ENCODE measurements at places on chromosomes 1 and 21.

- no peak for DNase-seq
Observed at GRCh38 chr1:208174731-208175507, 69.3 kb downstream of the PLXNA2 start.

DNA sequence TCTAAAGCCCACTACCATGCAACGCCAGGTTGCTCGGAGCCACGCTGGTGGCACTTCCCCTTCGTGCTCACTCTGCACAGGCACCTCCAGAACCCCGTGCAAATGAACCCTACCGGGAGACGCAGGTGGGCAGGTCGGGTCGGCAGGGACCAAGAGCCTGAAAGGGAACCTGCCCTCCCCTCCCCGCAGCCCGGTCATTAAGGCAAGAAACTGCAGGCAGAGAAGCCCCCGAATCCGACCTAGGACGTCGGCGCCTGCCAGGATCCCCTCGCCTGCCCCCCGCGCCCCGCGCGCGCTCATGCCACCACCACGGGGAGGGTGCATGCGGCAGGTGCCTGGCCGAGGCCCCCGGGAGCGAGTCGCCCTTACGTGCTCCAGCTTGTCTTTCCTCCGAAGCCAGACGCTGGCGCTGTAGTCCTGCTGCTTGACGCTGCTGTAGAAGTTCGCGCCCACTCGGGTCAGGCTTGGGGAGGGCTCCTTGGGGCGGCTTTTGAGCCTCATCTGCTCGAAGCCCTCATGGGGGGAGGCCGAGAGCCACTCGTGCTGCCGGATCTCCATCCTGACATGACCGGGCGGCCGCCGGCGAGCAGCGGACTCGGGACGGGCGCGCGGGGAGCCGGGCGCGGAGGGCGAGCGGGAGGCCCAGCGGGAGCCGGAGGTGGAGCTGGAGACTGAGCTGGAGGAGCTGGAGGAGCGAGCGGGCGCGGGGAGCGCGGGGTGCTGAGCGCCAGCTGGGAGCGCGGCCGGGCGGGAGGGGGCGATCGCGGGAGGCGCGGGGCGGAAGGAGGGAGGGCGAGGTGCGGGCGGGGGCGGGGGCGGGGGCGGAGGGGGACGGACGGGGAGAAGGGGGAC lies 552 bp downstream of the PLD5 start:
- no peak for DNase-seq

DNA sequence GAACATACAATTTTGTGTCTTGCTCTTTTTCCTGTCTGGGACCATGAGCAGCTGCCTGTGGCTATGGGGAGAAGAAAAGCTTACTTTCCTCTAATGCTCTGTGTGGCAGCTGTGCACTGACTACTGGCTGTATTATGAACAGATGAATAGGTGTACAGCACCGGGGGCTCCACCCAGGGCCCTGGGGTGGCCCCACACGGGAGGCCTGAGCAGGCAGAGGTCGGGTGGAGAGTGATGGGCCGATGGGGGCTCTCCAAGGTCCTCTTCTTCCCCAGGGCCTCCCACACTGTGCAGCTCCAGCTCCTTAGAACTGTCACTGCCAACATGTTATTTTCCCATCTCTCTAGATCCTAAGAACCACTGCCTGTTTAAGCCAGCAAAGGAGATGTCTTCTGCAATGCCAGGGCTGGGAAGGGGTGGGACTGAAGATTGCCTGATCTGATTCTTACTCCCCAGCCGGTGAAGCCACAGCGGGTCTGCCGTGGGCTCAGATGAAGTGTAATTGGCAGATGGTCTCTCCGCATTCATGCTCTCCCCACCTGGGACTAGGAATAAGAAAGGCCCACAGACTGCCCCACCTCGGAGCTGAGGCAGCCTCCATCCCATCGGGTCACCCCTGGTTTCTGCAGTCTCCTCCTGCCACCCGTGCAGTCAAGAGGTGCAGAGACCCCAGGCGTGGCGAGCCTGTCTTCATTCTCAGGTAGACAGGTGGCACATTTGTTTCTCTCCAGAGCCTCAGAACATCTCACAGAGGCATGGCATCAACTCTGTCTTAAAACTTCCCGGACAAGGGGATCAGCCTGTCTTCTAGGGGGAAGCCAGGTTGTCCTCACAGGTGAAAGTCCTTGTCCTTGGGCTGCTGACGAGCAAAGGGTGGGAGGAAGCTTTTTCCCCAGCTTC lies 186.5 kb upstream of the GALNT2 start:
- no peak for DNase-seq

DNA sequence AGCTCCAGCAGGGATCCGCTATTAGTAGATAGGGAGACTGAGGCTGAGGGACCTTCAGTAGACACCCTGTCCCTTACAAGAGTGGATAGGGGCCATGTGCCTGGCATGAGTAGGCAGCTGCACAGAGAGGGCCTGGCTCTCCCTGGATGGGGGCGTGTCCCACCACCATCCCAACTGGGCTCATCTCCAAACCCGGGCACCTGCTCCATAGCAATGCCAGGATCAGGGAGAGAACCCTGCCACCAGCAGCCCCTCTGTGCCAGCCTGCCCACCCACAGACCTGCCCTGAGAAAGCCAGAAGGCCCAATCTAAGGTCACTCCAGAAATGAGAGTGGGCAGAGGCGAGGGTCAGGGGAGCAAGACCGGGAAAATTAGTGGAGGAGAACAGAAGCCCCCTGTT lies 121.3 kb downstream of the GRIK3 start:
- no peak for DNase-seq

GRCh38 chr1:212309967-212310366 lies 24.8 kb downstream of the PPP2R5A start:
- DNase-seq = no peak

- no peak for DNase-seq
Observed at GRCh38 chr1:61477301-61477700, 247.6 kb downstream of the TM2D1 start.

DNA sequence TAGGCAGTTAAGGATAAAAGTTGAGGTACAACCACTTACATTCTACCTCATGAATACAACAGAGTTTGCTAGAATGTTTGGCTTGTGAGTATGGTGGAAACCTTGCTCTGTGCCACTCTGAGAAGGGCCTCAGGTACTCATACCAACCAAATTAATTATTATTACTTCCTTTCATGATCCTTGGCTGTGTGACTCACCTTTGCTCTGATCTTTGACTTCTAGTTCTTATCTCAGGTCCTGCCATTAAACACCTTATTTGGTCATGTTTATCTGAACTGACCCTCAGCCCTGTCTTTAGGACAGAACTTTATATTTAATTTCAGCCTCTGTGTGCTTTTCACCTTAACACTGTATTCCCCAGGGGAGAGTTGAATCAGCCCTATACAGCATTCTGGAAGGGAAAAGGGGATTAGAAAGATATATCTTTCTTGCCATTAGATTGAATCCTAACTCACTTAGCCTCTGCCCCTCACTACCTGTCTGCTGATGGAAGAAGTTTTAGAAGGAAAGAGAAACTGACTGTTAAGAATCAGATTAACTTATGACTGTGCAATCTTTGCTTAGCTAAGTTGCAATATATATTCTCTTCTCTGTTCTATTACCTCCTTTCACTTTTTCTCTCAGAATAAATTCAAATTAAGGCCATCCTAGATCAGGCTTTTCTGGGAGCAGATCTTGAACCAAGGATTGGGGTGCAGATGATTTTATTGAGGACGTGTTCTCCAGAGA lies 260.4 kb upstream of the DPYD start:
- no peak for DNase-seq

DNA sequence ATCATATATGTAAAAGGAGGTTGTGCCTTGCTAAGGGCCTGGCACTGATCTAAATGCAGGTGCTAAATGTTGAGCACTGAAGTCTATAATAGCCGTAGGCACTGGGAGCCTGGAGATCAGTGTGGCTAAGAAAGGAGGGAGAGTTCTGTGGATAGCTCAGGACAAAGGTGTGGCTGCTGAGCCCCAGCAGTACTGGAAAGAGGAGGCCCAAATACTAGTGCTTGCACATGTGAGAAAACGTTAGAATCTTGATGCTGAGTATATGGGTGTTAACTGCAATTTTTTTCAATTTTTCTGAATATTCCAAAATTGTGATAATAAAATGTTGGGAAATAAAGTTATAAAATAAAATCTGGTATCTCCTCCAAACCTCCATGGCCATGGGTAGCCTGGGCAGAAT lies 62.5 kb upstream of the PTGFRN start:
- no peak for DNase-seq

All from activated CD4-positive, alpha-beta T cell treated with anti-CD3 and anti-CD28 coated beads for 24 hours (primary cell).